ENCODE measurements at places on chromosomes 2 and 18.
A peak's percentile ranks its signal among the peaks of the same experiment; 100 is the strongest.

GRCh38 chr2:232511336-232511890 lies 8.8 kb upstream of the PRSS56 start:
- no peak for DNase-seq

- no peak for DNase-seq
Observed at GRCh38 chr18:55501579-55501978, 86.4 kb downstream of the TCF4 start.

DNA sequence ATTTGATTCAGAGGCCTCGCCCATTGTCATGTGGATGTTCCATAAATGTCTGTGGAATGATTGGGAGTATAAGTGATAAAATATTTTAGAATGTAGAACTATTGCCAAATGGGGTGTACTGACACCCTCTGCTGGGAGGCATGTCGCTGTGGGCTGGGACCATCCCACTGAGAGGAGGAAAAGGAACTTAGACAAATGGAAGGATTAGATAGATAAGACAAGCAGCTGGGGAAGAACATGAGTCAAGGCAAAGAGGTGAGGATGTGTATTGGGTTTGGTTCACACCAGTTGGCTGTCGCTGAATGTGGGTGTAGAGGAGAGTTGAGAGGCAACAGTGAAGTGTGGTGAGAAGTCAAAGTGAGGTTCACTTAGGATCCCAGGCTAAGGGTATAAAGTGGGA lies 4.0 kb downstream of the C2orf74 start:
- no peak for DNase-seq

- no peak for DNase-seq
Observed at GRCh38 chr2:61141151-61141550, 20.8 kb upstream of the C2orf74 start.

GRCh38 chr18:79574938-79575525 lies 104.6 kb upstream of the CTDP1 start:
- DNase-seq, result no peak

- DNase-seq, result no peak
Observed at GRCh38 chr2:111244864-111245263, 124.2 kb downstream of the BCL2L11 start.

GRCh38 chr2:28895189-28895893 lies 874 bp downstream of the WDR43 start:
- peak; percentile 51 for DNase-seq

DNA sequence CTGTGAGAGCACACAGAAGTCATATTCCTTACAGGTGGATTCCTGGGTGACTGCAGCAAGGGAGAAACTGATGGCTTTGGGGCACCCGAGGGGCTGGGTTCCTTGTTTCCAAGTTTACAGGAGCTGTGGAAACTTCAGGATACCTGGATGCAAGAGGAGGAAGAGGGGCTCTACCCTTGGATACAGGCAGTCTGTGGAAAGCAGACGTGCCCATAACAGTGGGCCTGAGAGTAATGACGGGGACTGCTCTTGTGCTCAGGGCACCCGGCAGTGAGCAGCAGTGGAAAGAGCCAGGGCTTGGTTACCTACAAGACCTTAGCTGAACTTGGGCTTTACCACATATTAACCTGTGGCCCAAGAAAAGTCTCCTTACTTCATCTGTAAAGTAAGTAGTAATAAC lies 102.2 kb upstream of the TGFA start:
- no peak for DNase-seq

DNA sequence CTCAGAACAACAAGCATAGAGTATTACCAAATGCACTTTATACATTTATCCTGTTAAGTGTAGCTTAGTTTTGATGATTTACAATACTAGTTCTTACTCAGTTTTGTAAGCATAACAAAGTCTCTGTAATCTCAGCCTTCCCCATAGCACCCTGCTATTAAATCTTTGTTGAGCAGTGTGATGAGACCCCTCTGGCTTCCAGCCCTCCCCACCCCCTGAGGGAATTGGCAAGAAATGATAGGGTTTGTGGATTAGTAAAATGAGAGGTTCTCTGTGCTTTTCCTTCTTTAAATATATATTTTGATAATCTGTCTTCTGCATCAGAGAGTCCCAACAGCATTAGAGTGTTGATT lies 37.2 kb downstream of the ZNF521 start:
- DNase-seq, result no peak

DNA sequence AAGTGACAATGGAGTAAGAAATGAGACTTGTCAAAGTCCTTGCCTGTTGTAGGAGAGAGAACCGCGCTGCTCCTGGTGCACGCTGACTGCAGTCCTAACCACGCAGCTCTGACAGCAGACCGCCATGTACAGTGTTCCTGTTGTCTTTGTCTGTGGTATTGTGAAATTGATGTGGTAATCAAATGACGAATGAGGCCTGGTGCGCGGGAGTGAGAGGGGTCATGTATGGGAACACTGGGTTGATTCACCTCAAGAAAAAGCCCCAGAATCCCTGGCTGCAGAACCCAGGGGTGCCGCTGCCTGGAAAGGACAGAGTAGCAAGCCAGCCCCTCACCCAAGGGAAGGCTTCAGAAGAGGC lies 64.0 kb downstream of the INPP4A start:
- DNase-seq, result peak; percentile 36

GRCh38 chr2:128374001-128374710 lies 55.5 kb upstream of the HS6ST1 start:
- DNase-seq, result no peak

GRCh38 chr2:44833171-44834069 lies 108.1 kb upstream of the SIX3 start:
- no peak for DNase-seq

GRCh38 chr18:25531207-25531606 lies 179.2 kb upstream of the ZNF521 start:
- DNase-seq, result no peak

GRCh38 chr2:88190808-88191721 lies 20.9 kb downstream of the THNSL2 start:
- no peak for DNase-seq

DNA sequence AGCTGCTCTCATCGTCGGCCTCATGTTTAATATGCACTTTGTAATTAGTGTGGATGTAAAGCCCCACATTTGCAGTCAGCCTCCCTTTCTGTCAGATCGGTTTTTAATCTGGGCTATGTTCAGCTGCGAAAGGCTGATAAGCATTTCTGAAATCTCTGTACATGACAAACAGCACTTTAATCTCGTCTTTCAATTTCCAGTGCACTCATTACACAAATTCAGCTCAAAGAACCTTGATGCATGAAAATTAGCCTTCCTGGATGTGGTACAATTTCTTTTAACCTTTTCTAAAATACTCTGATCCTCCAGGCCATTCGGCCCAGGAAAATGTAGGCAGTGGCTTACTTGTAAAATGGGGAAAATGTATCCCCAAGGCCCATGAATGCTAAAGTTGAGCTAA lies 265.1 kb downstream of the RND3 start:
- no peak for DNase-seq

DNA sequence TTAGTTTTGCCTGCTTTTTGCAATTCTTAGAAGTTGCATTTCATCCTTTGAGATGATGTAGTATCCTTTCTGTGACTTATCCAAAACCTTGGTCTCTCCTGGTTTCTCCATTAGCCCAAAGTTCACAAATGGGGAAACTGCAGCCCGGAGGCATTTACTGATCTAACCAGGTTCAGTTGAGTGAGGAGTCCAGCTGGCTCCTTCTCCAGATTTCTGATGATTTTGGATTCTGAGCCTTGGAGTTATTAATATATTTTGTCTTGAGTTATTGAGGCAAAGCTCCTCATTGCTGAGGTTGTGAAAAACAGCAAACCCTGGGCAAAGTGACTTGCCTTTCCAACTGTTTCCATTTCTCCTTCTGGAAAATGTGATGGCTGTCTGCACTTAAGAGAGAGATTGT lies 1.7 kb downstream of the SLC1A4 start:
- DNase-seq, result no peak

DNA sequence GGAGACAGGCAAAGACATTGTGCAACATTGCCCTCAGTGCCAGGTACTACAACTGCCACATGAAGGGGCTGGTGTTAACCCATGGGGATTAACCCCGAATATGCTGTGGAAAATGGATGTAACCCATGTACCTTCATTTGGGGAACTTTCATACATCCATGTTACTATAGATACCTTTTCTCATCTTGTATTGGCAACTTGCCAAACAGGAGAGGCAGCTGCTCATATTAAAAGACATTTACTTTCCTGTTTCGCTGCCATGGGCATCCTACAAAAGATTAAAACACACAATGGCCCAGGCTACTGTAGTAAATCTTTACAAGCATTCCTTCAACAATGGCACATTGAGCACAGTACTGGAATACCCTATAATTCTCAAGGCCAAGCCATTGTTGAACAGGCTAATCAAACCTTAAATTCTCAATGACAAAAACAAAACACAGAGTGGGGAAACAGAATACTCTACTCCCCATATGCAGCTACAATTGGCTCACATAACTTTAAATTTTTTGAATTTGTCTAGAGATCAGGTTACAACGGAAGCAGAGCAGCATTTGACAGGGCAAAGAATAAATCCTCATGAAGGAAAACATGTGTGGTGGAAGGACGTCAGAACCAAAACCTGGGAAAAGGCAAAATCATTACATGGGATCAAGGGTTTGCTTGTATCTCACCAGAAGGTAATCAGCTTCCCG lies 1723.5 kb upstream of the LRRTM1 start:
- DNase-seq, result no peak

- DNase-seq, result no peak
Observed at GRCh38 chr2:3650140-3650920, 7.7 kb upstream of the ALLC start.

DNA sequence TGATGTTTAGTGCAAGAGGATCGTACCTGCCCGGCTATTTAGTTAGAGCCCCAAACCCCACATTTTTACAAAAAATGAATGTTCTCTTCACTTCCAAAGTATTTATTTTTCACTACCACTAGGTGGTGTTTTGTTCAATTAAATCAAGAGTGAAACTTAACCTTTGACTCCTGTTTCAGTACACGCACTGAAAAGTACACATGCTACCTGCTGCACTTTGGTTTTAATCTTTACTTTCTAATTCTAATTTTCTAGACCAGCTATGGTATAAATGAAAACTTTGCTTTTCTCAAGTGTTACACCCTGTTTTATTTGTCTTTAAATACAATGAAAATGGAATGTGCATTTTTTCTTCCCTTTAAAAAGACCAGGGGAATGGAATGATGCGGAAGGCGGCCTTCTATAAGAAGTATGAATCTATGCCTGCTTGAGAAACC lies 31.4 kb upstream of the CHN1 start:
- DNase-seq, result no peak

- no peak for DNase-seq
Observed at GRCh38 chr18:74248189-74248588, 43.6 kb downstream of the CYB5A start.

- DNase-seq, result no peak
Observed at GRCh38 chr2:82320296-82320695, 2015.7 kb upstream of the LRRTM1 start.

DNA sequence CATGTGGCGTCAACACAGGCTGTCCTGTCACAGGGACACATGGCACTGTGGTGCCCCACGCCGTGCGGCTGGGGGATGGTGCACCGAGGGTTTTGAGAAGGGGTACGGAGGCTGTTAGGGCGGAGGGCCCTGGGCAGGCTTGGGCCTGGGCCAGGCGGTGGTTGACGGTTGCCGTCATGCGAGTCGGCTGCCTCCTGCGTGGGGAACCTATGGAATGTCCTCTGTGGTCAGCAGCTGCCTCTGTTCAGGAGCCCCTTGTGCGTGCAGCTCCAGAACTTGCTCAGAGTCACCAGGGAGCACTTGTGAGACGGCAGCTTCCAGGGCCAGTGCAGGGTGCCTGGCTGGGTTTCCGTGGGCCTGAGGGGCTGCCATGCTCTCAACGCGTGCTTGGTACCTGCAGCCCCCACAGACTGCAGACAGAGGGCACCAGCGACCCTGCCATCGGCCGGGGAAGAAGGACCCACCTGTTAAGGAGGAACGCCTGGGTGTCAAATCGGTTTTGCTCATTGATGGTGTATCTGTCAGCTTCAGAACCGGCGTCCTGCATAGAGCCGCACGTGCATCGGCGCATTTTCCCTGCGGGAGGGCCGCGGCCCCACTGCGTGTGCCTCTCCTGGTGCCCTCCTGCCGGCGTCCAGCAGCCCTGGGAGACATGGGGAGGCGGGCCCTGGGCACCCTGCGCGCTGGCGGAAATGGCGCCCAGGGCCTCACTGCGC lies 10.0 kb upstream of the D2HGDH start:
- DNase-seq, result peak; percentile 30

- DNase-seq, result no peak
Observed at GRCh38 chr2:60853531-60853930, 27.8 kb upstream of the REL start.

GRCh38 chr2:11375025-11375688 lies 30.7 kb upstream of the ROCK2 start:
- no peak for DNase-seq

DNA sequence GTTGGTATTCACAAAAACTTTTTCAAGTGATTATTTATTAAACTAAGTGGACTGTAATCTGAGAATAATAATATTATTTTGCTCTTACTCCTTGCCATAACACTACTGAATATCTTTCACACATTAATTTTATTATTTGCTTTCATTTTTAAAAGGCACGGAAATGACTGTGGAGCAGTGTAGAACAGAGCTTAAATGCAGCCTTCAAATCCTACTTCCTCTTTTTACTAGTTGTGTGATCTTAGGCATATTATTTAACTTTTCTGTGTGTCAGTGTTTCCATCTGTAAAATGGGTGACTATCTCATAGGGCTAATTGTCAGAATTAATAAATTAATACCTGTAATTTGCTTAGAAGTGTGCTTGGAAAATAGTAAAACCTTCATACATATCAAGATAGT lies 55.5 kb upstream of the SLC8A1 start:
- DNase-seq, result no peak

GRCh38 chr18:6018671-6019070 lies 123.3 kb upstream of the TMEM200C start:
- no peak for DNase-seq

DNA sequence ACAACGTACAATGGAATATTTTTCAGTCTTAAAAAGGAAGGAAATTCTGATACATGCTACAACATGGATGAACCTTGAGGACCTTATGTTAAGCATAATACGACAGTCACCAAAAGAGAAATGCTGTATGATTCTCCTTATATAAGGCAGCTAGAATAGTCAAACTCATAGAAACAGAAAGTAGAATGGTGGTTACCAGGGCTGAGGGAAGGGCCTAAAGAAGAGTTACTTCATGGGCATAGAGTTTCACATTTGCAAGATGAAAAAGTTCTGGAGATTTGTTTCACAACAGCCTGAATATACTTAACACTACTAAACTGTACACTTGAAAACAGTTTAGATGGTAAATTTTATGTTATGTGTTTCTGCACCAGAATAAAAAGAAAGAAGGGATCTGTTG lies 113.3 kb downstream of the GALNT1 start:
- no peak for DNase-seq
